ENCODE measurements at places on chromosomes 11 and 22.

DNA sequence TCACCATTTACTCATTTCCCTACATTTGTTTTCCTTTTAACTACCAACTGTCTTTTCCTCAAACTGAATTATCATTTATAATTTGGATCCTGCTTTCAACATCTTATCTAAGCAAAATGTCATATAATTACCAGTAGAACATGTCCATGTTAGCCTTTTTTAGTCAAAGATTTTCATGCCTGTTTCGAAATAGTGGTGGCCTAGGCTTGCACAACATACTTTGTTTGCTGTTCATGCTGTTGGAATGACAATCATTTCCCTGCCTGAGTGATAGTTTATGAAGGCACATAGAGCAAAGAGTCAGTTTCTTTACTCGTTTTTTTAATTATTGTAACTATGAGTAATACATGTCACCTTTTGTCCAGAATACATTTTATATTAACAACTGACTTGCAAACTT is 144.3 kb upstream of the ANO3 start:
- DNase-seq: peak; percentile 26

DNA sequence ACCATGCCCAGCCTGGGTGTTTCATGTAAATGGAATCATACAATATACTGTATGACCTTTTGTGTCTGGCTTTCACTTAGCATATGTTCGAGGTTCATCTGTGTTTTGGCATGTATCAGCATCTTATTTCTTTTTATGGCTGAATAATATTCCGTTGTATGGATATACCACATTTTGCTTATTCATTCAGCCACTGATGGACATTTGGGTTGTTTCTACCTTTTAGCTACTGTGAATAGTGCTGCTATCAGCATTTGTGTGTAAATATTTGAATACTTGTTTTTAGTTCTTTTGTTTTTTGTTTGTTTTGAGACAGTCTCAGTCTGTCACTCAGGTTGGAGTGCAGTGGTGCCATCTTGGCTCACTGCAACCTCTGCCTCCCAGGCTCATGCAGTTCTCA is 35.7 kb downstream of the KDM2A start:
- DNase-seq: no peak

DNA sequence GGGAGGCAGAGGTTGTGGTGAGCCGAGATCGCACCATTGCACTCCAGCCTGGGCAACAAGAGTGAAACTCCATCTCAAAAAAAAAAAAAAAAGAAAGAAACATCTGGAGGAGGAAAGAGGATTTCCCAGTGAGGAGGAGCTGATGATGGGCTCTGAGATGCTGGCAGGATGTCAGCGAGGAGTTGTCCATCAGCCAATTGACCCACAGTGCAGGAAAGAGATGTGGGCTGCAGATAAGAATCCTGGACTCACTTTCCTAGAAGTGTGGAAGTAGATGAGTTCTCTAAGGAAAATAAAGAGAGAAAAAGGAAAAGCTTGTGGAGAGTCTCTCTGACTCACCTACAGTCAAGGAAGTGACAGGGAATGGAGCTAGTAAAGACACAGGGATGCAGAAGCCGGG is 9.7 kb downstream of the IZUMO1R start:
- no peak for DNase-seq

DNA sequence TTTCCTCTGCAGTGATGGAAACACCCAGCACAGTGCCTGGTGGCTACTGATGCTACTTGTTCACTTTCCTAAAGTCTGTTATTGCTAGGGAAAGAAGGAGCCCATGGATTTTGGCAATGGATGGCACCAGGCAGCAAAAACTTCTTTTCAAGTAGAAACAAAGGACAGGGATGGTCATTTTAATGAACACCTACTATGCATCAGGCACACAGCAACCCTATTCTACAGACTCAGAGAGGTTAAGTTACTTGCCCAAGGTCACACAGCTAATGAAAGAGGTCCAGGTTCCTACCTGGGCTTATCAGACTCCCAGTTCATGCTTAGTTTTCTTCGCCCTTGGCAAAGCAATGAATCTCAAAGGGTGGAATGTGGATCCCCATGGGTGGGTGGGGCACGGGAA is 36.9 kb upstream of the CD82 start:
- DNase-seq: no peak

- no peak for DNase-seq
These were observed 12.2 kb downstream of the GLYAT start for GRCh38 chr11:58719406-58720117.

- no peak for DNase-seq
These were observed 1850.2 kb upstream of the RAG2 start for GRCh38 chr11:38448284-38448683.

DNA sequence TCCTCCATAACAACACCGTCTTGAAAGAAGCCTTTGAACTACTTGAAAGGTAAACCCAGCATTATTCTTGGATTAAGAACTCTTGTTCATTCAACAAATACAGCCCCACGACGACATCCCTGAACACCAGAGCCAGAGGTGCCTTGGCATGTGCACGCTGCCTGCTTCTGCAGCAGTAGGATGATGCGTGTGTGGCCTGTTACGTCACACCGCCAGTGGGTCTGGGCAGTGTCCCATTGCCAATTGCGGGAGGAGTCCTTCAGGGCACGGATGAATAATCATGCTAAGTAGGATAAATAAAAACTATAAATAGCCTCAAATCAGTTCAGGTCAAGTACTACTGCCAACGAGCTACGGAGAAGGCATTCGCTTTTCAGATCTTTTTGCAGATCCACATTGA is 380.5 kb downstream of the SHANK2 start:
- DNase-seq: no peak
